ENCODE measurements at places on chromosomes 4 and X. TPM values are rescaled to one million over a fixed set of nuclear protein-coding genes. Genes with fewer than 3 reads are reported as not detected.

DNA sequence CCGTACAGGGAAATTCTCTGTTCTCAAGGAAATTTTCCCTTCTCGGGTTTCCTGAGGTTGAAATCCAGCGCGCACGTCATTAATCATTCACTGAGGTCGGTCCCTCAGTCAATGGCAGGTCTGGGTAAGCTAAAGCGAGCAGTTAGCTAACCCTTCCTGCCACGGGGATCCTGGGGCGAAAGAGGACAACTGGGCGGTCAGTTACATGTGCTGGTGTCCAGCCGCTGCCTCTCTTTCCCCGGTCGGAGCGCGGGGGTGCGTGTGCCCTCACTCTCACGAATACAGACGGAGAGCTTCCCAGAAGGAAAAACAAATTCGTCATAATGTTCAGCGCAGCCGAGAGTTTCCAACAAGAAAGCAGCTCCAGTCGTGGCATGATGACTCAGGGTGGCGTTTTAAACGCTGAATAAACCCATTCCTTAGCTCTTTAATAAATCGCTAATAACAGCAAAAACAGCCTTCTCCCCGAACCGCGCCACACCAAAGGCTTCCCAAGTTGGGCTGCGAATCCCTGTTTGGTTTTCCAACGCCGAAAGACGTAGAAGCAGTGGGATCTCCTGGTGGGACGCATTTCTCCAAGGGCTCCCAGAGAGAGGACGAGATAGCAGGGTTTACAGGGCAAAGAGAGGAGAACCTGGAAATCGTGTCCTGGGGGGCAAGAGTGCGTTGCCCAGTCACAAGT, 752 bp upstream of the FGF5 start:
- no peak for DNase-seq
- no peaks in the 10 kb centered on the region for H3K36me3 ChIP-seq
- peaks cover 70% of the 10 kb centered on the region for H3K27me3 ChIP-seq
- H3K27ac ChIP-seq, result peak overlapping the region; percentile 22

GRCh38 chrX:13965531-13965930, 64.2 kb downstream of the GEMIN8 start:
- no peaks in the 10 kb centered on the region for H3K27me3 ChIP-seq
- H3K4me1 ChIP-seq, result peaks cover 3% of the 10 kb centered on the region
- DNase-seq, result no peak

The H2BW2 gene
- not detected for total RNA-seq

The SPANXB1 gene
- total RNA-seq, result not detected

DNA sequence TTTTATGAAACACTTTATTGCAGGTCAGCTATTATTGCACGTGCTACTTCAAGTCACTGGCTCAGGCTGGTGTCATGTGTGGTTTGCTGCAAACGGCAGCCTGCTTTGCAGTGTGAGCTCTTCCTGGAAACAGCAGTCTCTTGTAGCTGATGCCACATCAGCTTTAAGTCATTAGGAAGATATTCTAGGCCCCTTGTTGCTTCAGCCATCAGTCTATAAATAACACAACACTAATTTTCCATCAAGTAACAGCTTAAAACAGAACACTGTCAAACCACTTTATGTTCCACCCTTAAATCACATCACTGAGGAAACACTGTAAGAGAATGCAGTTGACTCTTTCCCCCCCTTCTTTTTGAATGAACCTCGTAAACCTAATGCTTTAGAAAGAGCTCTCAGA, 93.8 kb downstream of the GATB start:
- H3K27me3 ChIP-seq, result no peaks in the 10 kb centered on the region
- no peak overlapping the region for H3K4me3 ChIP-seq
- H3K36me3 ChIP-seq, result no peaks in the 10 kb centered on the region
- no peak overlapping the region for H3K27ac ChIP-seq
- no peaks in the 10 kb centered on the region for H3K4me1 ChIP-seq

The TLR10 gene
- total RNA-seq, result 0.22 TPM

DNA sequence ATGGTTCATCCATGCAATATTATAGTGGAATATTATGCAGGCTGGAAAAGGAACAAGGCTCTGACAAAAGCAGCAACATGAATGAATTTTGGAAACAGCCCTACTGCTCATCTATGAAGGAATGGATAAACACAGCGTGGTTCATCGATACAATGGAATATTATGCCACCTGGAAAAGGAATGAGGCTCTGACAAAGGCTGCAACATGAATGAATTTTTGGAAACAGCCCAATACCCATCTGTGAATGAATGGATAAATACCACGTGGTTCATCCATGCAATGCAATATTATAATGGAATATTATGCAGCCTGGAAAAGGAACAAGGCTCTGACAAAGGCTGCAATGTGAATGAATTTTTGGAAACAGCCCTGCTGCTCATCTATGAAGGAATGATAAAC, 160.4 kb downstream of the CRLF2 start:
- H3K4me1 ChIP-seq, result no peaks in the 10 kb centered on the region
- H3K27me3 ChIP-seq, result no peaks in the 10 kb centered on the region
- no peak overlapping the region for H3K4me3 ChIP-seq

The UGT2B11 gene
- total RNA-seq, result not detected

DNA sequence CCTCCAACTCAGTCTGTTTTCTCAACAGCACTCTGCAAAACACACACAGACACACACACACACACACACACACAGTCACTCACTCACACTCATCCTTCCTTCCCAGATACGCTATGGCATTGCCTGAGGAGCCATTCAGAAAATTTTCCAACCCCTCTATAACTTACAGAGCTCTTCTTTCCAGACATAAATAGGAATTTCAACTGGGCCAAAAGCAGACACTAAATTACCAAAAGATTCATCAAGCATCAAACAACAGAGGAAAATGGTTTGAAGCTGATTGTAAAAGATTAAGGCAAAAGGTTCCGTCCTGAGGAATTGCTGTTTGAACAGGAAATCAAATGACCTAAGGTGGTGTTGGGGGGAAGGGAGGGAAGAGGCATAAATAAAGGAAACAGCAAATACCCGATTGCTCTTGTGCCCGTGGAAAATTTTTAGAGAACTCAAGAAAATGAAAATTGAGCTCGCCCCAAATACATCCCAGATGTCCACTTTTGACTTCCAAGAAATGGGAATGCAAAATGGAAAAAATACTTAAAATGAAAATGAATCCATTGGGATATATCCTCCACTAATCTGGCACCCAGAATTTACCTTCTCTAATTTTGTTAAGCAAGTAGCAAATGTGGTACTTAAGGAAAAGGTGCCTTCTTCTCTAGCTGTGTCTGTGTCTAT, 183.6 kb downstream of the QDPR start:
- no peak overlapping the region for H3K27ac ChIP-seq
- DNase-seq, result no peak
- no peaks in the 10 kb centered on the region for H3K4me1 ChIP-seq
- H3K27me3 ChIP-seq, result no peaks in the 10 kb centered on the region

DNA sequence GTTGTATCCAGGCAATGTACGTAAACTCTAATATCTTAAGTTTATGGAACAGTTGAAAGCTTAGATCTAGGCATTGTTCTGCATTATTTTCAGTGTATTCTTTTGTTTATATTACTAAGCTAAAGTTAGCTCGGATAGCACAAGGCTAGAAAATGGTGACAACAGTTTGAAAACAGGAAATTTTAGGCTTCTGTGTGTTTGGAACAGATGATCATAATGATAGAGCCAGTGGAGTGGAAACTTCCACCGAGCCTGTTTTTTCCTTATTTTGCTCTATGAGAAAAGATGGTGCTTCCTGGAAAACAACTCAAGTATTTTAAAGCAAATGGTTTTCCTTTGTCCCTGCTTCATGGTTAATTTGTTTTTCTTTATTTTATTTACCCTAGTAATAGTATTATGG, 70.8 kb downstream of the GAB1 start:
- DNase-seq, result no peak
- H3K27ac ChIP-seq, result peak overlapping the region; percentile 94
- peaks cover 48% of the 10 kb centered on the region for H3K4me1 ChIP-seq
- no peak overlapping the region for H3K4me3 ChIP-seq
- H3K36me3 ChIP-seq, result no peaks in the 10 kb centered on the region

The CNGA1 gene
- total RNA-seq, result 5.1 TPM

All from tibial nerve (tissue), 4 donors.